Right renal pelvis (tissue), 4 donors: ENCODE measurements at places on chromosomes 7 and 10.

GRCh38 chr10:68208424-68209042 is 23.4 kb downstream of the ATOH7 start:
- DNase-seq, result no peak

GRCh38 chr7:126658684-126659083 is 594.1 kb downstream of the GRM8 start:
- DNase-seq, result no peak

DNA sequence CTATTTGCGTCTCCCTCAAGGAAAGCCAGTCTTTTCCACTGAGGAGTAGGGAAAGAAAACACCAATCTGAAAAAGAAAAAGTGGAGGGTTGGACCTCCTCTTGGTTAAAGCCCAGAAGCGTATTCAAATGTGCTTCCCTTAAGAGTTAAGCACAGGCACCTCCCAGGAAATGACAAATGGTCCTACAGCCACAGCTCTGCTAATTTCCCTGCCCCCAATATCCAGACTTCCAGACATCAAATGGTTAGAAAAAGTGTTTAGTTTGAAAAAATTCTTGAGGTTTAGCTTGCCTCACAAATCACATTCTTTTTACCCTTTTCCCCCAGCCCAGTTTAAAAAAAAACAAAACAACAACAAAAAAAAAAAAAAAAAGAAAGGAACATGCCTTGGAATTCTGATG is 19.0 kb upstream of the COL1A2 start:
- DNase-seq, result peak; percentile 71

DNA sequence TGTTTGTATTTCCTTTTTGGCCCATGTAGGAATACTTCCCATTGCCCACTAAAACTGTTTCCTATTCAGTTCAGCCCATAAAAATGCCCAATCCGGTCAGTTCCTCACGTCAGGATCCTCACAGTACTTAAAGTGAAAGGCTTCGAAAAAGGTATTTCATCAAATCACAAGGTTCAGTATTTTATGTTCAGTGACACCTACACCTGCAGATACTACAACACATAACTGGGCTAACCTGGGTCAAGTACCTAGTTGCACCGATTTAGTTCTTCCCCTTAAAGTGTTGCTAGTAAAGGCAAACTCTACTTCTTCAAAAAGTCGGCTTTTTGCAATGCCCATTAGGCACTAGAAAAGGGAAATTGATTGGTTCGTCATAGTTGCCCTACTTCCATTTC is 1.1 kb downstream of the SNX13 start:
- DNase-seq, result peak; percentile 8

DNA sequence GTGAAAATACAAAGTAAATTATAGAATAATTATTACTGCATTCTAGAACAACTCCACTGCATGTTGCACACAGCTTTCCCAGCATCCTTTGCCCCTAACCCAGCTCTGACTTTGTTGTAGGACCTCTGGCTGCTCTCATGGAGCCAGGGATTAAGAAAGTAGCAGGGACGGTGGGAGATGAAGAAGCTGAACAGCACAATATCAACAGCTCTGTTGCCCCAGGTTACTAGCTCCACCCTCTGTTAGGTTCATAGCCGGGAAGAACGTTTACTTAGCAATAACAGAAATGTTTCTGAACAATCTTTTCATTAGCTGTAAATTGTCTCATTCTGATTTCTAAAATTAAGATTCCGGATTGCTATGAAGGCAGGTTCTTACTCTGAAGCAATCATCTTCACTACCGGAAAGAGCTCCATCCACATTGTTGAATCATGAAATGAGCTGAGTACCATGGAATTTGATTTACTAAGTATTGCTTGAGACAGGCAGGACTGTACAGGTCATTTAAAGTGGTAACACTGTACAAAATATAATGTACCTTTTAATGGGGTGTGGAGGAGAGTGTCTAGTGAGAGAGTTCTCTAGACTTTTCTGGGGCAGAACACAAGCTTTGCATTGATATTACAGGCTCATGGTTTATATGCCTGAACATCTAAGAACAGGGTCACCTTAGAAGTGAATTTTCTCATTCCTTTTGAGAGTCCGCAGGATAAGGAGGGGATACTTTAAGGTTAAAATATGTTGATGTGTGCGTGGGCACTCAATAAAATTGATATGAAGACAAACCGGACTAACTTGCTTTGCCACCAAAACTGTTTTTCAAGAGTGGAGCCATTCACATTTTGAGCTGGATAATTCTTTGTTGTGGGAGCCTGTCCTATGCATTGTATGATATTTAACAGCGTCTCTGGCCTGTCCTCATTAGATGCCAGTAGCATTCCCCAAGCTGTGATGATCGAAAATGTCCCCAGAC is 20.8 kb upstream of the RAB18 start:
- DNase-seq, result no peak

- DNase-seq, result no peak
Measured at GRCh38 chr10:13066527-13066926, 33.4 kb upstream of the OPTN start.

DNA sequence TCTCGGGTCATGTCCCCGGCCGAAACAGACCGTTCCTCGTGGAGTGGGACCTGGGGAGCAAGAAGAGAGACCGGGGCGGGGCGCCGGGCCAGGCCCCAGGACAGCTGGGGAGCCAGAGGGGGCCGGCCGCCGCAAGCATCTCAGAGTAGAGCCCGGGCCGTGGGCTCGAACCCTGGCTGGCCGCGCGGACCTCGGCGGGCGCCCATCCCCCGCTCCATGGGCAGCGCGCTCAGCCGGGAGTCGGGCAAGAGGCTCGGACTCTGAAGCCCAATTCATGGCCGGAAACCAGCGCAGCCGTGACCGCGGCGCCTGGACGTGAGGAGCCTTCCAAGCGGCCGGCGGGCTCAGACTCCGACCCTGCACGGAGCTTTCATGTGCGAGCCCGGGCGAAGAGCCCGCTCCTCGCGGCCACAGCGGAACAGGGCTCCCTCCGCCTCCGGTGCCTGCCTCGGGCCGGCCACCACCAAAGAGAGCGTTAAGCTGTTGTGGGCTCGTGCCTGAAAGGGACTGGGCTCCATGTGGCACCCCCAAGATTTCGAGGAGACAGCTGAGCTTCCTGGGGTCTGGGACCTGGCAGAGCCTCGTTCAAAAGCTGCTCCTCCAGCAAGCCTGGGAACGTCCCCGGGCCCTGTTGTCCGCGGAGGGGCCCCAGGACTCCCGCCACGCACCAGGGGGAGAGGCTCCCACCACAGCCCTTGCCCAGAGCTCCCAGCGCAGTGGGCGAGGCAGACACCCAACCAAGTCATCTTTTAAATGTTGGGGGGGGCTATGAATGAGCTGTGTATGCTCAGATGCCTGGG is 757 bp upstream of the GRID1 start:
- no peak for DNase-seq

DNA sequence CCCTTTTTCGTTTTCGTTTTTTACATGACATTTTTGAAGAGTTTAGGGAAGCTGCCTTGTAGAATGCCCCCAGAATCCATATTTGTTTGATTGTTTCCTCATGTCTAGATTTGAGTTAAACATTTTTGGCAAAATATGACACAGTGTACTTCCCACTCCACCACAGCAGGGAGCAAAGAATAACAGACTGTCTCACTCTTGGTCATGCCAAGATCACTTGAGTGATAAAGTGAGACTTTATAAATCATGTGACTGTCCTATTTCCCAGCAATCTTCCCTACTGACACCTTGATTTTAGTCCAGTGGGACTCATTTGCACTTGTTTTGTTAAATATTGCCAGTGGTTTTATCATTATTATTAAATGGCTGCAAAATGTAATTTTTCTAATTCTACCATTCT is 44.4 kb upstream of the USP6NL start:
- no peak for DNase-seq

GRCh38 chr10:120702032-120702431 is 149.1 kb upstream of the WDR11 start:
- DNase-seq, result no peak

DNA sequence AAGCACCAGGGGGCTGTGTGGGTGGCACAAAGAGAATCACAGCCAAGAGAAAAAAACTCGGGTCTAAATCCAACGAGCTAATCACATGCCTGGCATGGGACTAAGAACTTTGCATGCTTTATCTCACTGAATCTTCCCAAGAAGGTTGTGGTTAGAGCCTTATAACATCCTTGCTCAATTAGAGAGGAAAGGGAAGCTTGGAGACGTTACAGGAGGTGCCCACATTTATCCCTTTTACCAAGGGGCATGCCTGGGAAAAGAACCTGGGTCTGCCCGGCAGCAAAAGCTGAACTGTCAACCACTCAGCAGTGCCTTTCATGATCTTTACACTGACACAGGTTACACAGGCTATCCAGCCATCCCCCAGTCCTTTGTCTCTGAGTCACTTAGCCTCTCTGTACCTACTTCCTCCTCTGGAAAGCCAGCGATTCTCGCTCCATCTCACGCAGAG is 190.1 kb downstream of the PRPF18 start:
- no peak for DNase-seq

DNA sequence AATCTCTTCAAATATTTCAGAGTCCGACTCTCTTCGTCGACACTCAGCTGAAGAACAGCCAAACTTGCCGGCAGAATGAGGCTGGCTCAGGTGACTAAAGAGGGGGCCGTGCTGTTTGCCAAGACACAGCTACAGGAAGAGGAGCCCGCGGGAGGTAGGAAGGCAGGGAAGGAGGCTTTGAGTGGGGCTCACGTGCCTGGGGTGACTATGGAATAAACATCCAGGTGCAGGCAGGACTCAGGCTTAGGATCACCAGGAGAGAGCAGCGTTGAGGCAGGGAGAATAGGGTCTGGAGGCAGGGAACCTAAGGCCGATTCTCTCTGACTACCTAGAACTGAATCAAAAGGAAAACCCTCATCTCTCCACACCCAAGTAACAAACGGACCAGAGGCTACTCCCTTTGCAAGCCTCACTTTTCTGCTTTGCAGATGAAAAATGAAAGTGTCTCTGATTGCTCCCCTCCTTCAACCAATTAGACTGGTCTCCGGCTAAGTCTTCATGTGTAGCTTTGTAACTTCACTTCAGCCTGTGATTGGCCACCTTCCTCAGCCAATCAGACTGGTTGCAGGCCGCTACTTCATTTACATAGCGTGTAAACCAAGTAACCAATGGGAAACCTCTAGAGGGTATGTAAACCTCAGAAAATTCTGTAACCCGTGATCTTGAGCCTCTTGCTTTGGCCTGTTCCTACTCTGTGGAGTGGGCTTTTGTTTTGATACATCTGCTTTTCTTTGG is 19.7 kb upstream of the BNIP3 start:
- no peak for DNase-seq

GRCh38 chr10:24791084-24791726 is 67.5 kb upstream of the ARHGAP21 start:
- no peak for DNase-seq

DNA sequence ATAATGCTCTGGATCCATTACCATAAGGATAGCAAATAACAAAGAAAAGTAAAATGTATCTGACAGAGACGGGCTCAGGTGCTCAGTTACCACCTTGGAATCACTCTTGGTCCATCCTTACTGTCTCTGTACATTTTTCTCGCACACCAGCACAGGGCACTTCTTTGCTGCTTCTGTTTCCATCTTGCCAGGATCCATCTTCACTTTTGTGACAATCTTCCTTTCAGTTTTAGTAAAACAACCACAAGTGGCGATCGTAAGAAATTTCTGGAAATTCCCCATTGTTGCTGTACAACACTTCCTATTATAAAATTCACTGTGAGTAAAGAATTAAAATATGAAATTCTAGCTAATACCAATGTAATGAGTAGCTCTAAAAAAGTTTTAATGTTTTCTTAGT is 695.5 kb downstream of the GRM8 start:
- no peak for DNase-seq

DNA sequence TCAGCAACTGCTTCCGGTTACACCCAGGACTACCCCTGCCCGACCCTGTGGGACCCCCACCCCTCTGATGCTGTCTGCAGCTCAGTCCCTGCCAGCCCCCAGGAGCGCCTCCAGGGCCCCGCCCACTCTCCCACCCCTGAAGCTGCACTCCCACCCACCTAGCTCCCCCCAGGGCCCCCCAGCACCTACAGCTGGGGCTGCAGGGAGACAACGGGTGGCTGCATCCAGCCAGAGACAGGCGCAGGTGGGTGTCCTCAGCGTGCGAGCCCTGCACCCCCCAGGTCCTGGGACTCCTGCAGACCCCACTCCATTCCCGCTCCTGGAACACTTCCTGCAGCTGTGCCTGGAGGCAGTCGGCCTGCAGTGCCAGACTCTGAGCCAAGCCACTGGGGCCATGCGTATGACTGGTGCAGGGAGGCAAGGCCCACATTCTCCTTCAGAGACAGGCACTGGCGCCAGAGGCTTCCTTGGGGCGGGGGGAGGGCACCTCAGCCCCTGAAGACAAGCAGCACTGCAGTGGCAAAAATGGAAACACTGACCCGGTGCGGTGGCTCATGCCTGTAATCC is 6.1 kb downstream of the CYP2W1 start:
- no peak for DNase-seq

- no peak for DNase-seq
Measured at GRCh38 chr7:20320322-20320721, 10.4 kb upstream of the ITGB8 start.

- no peak for DNase-seq
Measured at GRCh38 chr10:21213381-21213780, 312.1 kb downstream of the SKIDA1 start.

- no peak for DNase-seq
Measured at GRCh38 chr10:63884426-63884825, 363.2 kb downstream of the REEP3 start.

DNA sequence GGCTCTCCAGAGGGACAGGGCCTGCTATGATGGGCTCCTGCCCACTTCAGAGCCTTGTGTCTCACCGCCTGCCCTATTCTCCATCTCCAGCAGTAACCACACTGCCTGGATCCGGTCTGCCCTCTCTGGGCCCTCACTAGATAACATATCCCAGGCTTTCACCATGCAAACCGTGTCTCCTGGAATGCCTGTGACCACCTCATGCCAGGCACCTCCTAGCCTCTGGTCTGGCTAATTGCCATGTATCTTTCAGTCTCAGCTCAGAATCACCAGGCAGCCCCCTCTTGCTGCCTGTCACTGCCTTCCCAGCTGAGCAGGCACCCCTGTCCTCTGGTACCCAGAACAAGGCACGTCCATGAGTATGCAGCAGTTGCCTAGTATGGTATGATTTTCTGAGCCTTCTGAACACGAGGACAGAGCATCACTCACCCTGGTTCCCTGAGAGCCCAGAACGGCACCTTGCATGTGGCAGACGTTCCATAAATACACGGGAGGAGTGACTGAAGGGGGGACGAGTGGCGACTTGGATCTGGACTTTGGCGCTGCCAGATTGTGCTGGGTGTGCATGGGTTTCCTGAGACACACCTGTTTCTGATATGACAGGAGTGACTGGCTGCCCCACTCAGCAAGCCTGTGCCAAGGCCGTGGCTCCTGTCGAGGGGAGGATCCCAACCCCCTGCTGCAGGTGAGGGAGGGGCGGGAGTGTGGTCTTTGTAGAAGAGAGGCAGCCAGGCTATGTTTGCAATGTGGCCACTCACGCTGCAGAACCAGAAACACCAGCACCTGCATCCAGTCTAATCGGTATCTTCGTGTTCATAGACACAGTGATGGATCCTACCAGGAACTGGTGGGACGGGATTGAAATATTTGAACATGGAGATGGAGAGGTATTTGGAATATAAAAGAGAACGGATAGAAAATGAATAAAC is 95.2 kb downstream of the VOPP1 start:
- DNase-seq, result no peak

- no peak for DNase-seq
Measured at GRCh38 chr10:50927522-50928189, 42.2 kb upstream of the A1CF start.
